ENCODE measurements at places on chromosomes 3 and 15.

- H3K4me1 ChIP-seq = peaks cover 8% of the 10 kb centered on the region
- DNase-seq = no peak
- H3K4me3 ChIP-seq = no peak overlapping the region
- no peaks in the 10 kb centered on the region for H3K36me3 ChIP-seq
Measured at GRCh38 chr3:11545186-11545851, 98.4 kb downstream of the VGLL4 start.

DNA sequence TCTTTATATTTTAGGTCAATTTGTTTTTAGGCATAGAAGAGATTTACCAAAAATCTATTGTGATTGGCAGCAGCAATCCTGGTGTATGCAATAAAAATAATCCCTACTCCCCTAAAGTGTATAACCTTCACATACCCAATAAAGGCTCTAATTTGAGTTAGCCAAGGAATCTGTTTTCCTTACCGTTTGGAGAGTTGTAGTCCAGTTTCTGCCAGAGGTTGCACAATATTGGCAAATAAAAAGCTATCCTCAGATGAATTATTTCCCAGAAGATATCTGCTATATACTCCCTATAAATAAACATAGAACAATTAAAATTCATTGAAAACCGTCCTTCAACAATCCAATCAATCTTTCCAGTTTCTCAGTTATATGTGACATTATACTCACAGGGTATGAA lies 31.1 kb downstream of the ACKR4 start:
- H3K27ac ChIP-seq = no peak overlapping the region
- no peak for DNase-seq
- H3K4me1 ChIP-seq = no peaks in the 10 kb centered on the region
- no peaks in the 10 kb centered on the region for H3K27me3 ChIP-seq
- H3K36me3 ChIP-seq = no peaks in the 10 kb centered on the region
- no peak overlapping the region for H3K4me3 ChIP-seq

GRCh38 chr15:50355980-50356379 lies 982 bp upstream of the GABPB1 start:
- no peaks in the 10 kb centered on the region for H3K36me3 ChIP-seq
- no peaks in the 10 kb centered on the region for H3K27me3 ChIP-seq
- no peak for DNase-seq
- H3K27ac ChIP-seq = peak overlapping the region; percentile 98
- peak overlapping the region; percentile 92 for H3K4me3 ChIP-seq
- peaks cover 18% of the 10 kb centered on the region for H3K4me1 ChIP-seq

- no peak overlapping the region for H3K4me3 ChIP-seq
- DNase-seq = no peak
- no peaks in the 10 kb centered on the region for H3K27me3 ChIP-seq
- no peaks in the 10 kb centered on the region for H3K36me3 ChIP-seq
- no peak overlapping the region for H3K27ac ChIP-seq
- no peaks in the 10 kb centered on the region for H3K4me1 ChIP-seq
Measured at GRCh38 chr3:170953229-170953628, 44.8 kb upstream of the EIF5A2 start.

DNA sequence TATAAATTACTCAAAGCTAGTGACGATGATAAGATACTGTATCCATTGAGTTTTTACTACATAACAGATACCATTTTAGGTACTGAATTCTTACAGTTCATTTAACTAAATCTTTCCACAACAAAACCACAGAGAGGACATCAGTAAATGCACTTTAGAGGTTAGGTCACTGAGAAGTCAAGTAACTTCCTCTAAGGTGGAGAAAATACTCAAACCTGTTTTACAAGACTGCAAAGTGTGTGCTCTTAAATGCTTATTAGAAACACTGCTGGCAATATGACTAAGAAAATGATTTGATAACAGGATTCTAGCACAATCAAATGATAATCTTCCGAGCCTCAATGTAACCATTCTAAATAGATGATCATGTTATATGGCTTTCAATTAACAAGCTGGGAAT lies 99.4 kb downstream of the UBE3A start:
- H3K4me3 ChIP-seq = no peak overlapping the region
- no peaks in the 10 kb centered on the region for H3K27me3 ChIP-seq
- H3K4me1 ChIP-seq = no peaks in the 10 kb centered on the region
- H3K27ac ChIP-seq = no peak overlapping the region

DNA sequence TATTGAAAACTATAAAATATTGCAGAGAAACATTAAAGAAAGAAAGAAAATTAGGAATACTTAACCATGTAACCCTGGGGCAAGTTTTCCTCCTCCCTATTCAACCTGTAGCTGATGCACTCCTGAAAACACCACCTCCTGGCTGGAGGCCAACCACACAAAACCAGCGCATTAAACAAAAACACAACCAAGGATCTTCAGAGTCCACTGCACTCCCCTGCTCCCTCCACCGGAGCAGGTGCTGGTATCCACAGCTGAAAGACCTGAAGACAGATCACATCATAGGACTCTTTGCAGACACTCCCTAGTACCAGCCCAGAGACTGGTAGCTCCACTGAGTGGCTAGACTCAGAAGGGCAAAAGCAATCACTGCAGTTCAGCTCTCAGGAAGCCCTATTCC lies 13.6 kb upstream of the ADAMTS17 start:
- no peaks in the 10 kb centered on the region for H3K4me1 ChIP-seq
- DNase-seq = no peak
- H3K4me3 ChIP-seq = no peak overlapping the region
- no peak overlapping the region for H3K27ac ChIP-seq
- H3K36me3 ChIP-seq = no peaks in the 10 kb centered on the region
- peaks cover 3% of the 10 kb centered on the region for H3K27me3 ChIP-seq

GRCh38 chr15:94370936-94371285 lies 139.6 kb downstream of the MCTP2 start:
- no peaks in the 10 kb centered on the region for H3K27me3 ChIP-seq
- no peak overlapping the region for H3K4me3 ChIP-seq
- no peaks in the 10 kb centered on the region for H3K36me3 ChIP-seq
- DNase-seq = no peak

DNA sequence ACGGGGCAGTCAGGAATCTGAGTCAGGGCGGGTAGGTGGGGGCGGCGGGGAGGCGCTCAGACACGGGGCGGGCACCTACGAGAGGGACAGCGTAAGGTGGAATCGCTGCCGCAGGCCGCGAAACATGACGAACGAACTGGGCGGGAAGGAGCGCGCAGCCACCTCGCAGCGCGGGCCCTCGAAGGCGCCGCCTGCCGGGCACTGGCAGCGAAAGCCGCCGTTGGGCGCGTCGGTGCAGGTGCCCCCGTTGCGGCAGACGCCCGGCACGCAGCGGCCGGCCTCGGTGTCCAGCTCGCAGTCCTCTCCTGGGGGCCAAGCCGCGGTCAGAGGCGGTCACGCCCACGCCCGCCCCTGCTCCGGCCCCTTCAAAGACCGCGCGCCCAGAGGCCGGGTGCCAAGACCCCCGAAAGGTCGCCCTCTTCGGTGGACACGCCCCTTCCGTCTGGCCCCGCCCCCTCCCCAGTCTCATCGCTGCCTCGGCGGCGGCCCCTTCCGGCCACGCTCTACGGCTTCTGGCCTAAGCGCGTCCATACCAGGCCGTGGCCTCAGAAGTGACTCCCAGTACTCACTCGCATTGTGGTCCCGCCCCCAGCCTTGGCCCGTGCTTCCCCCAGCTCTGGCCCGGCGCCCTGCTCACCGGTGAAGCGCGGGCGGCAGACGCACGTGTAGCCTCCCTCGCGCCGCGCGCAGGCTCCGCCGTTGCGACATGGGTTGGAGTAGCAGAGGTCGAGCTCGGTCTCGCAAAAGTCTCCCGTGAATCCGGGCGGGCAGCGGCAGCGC lies 6.4 kb downstream of the CELSR3 start:
- DNase-seq = peak; percentile 79
- H3K36me3 ChIP-seq = no peaks in the 10 kb centered on the region
- peak overlapping the region; percentile 74 for H3K4me3 ChIP-seq
- H3K4me1 ChIP-seq = peaks cover 23% of the 10 kb centered on the region
- H3K27me3 ChIP-seq = peaks cover 10% of the 10 kb centered on the region
- H3K27ac ChIP-seq = peak overlapping the region; percentile 26

- H3K36me3 ChIP-seq = no peaks in the 10 kb centered on the region
- H3K4me3 ChIP-seq = no peak overlapping the region
- DNase-seq = no peak
- H3K27me3 ChIP-seq = no peaks in the 10 kb centered on the region
Measured at GRCh38 chr15:71599418-71600151, 210.8 kb upstream of the NR2E3 start.

DNA sequence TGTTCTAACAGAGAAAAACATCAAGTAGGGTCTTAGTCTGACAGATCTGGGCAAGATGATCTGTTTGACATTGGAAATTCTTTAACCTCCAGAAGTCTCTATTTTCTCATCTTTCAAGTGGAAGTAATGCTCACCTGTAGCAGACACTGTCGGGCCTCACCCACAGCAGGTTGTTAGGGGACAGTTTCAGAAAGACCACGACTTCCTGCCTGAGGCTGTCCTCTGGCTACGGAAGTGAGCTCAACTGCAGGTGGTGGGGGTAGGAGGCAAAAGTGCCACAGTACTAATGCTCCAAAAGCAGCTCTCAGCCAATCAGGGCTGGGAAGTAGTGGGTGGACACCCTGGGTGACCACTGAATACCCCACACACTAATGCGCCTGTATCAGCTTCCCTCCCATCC lies 111.4 kb upstream of the TOPAZ1 start:
- H3K4me1 ChIP-seq = peaks cover 17% of the 10 kb centered on the region
- H3K36me3 ChIP-seq = no peaks in the 10 kb centered on the region
- H3K27me3 ChIP-seq = peaks cover 2% of the 10 kb centered on the region

DNA sequence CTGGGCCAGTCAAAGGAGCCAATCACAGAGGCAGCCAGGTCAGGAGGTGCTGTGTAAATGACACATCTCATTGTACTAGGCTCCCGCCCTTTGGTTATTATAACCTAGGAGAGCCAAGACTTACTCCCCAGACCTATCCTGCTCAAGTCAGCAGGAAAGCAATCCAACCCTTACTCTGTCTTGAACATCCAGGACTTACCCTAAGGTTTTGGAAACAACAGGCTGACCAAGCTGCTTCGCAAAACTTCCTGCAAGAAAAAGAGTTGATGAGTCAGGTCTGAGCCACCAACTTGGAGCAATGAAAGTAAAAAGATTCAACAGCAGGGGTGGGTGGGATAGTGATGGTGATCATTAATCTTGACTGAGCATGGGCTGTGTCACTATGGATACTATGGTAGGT lies 144.4 kb downstream of the MYLK start:
- no peaks in the 10 kb centered on the region for H3K4me1 ChIP-seq
- H3K27me3 ChIP-seq = no peaks in the 10 kb centered on the region
- no peak for DNase-seq

DNA sequence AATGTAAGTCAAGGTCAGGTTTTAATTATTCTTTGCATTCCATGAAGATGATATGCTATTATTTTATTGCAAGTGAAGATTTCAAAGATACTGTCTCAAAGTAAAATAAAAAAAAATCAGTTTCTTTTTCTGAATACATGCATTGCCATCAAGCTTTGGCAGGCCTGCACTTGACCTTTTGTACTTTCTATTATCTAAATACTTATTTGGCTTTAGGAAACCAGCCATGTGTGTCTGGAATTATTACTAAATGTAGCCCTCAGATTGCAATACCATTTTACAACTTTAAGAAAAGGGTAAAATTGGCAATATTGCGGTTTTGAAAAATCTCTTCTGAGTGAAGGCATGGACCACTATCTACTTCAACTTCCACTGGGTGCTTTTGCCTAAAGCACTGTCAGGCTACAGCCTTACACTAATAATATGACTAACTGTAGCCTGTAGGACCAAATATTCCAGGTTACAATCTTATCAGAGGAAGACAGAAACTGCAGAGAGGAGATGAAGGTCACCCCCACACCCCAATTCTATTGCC lies 349.4 kb upstream of the DCBLD2 start:
- H3K27ac ChIP-seq = no peak overlapping the region
- no peaks in the 10 kb centered on the region for H3K27me3 ChIP-seq
- H3K4me1 ChIP-seq = no peaks in the 10 kb centered on the region
- no peak for DNase-seq
- H3K36me3 ChIP-seq = no peaks in the 10 kb centered on the region

DNA sequence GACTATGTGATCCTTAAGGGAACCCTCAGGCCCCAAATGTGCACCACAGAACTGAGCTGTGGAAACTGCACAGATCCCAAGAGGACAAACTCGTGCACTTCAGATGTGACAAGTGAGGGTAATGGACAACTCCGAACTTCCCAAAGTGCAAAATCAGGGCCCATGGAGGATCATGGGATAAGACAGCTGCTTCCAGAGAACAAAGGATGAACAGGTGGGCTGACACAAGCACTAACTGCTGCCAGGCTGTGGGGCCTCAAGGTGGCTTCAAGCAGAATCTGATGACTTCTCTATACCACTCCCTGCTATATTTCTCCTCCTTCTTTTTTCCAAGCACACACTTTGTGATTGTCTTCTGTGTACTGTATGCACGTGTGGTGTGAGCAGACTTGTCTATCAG lies 5.4 kb downstream of the TARS3 start:
- no peak for DNase-seq
- H3K27me3 ChIP-seq = no peaks in the 10 kb centered on the region
- no peak overlapping the region for H3K27ac ChIP-seq
- peaks cover 5% of the 10 kb centered on the region for H3K4me1 ChIP-seq
- H3K4me3 ChIP-seq = no peak overlapping the region

DNA sequence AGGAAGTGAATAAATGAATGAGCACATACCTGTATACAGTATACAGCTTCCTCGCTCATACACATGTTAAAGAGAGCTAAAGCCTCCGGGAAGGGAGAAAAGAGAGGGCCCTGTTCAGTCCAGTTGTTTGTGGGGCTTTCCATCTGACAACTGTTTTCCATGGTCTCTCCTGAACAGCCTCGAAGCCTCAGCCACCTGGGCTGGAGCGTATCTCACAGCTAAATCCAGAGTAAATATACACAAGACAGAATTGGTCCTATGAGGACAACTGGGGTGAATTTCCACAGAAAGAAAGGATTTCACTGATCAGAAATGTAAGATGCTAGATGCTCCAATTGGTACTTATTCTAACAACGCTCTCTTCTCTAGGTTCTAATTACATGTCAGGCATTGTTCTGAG lies 103.5 kb downstream of the LIPC start:
- no peak for DNase-seq
- H3K4me1 ChIP-seq = peaks cover 17% of the 10 kb centered on the region
- no peak overlapping the region for H3K27ac ChIP-seq
- no peak overlapping the region for H3K4me3 ChIP-seq
